ENCODE measurements at places on chromosomes 5 and 9.
A peak's percentile ranks its signal among the peaks of the same experiment; 100 is the strongest.

GRCh38 chr5:137566118-137566541 lies 67.0 kb upstream of the SPOCK1 start:
- no peak for DNase-seq

GRCh38 chr9:91820949-91821880 lies 128.8 kb downstream of the ROR2 start:
- DNase-seq = no peak

DNA sequence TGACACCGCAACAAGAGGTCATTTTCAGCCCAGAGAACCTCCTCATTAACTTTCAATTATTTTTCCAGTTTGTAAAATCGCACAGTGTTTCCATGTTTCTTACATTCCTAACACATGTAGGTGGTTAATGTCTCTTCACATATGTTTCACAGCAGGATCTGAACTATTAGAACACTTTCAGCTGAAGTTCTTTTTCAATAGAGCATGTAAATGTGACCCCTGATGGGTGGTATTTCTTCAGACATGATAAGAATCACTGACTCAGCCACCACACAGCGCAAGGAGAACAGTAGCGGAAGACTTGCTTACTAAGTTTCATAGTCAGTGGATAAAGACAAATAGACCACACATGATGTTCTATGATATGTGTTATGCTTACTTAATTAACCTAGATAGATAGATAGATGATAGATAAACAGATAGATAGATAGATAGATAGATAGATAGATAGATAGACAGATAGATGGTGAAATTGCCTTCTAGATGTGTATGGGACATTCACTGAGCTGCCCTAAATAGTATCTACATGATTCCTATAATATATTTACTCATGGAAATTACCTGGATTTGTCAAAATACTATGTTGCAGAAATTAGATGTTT lies 1992.1 kb upstream of the NUDT12 start:
- no peak for DNase-seq

DNA sequence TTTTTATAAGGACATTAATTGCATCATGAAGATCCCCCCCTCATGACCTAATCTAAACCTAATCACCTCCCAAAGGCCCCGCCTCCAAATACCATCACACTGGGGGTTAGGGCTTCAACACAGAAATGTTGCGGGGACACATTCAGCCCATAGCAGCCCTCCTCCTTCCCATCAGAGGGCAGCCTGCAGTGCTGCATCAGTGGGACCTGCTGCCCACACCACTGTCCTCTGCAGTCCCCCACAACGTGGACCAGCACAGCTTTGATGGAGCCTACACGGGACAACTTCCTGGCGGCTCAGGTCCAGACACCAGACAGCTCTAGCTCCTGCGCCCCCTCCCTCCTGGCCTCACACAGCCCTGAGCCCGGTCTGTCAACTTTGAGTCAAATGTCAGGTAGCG lies 70.3 kb downstream of the APTX start:
- no peak for DNase-seq

DNA sequence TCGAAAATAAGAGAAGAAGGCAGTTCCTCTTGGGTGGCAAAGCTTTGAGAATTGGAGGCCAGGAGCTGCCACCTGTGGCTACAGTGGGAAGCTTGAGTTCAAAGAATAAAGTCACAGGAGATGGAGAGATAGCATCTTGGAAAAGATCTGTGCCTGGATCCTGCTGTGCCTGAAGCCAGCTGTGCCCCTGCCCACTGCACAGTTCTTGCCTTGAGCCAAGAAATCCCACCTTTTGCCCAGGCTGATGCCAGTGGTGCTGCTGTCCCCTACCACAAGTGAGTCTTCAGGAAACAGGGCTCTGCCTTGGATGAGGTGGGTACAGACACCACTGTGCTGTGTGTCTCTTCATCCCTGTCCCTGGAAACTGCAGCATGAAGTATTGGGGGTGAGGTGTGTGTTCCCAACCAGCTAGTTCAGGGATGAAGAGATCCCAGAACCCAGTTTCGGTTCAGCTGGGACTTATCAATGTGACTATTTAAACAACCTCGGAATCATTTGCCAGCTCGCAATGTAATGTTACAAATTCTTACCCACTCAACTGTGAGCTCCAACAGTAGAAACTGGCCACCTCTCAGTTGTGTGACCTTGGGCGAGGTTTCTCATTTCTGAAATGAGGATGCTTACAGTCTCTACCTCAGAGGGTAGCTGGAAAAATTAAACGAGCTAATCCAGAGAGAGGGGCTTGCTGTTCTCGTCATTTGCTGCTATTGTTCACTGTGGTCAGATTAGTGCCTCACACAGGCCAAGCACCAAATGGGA lies 5.9 kb downstream of the IER5L start:
- DNase-seq = no peak

- no peak for DNase-seq
Observed at GRCh38 chr9:85541876-85542275, 199.9 kb downstream of the AGTPBP1 start.

- no peak for DNase-seq
Observed at GRCh38 chr9:116230051-116230632, 76.6 kb downstream of the PAPPA start.

DNA sequence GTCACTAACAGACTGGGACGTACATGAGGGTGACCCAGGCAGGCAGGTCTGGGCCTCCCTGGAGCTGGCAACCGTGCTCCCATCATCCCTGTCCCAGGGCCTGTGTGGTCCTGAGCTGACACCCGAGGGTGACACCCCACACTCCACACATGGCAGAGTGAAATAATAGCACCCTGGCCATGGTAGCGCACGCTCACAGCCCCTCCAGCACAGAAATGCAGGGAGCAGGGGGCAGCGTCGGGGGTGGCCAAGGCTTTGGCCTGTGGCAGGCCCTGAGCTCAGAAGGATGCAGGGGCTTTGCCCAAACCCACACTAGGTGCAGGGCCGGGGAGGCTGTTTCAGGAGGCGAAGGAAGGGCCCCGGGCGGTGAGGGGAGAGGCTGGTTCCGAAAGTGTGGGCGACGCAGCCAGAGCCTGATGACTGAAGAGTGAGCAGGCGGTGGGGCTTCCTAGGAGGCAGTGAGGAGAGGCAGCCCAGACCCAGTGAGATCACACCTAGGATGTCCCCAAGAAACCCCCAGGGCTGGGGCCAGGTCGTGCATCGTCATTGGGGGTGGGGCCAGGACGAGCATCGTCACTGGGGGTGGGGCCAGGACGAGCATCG lies 12.9 kb downstream of the OR2V2 start:
- no peak for DNase-seq

GRCh38 chr5:148014276-148014675 lies 49.5 kb upstream of the SPINK5 start:
- DNase-seq = no peak

DNA sequence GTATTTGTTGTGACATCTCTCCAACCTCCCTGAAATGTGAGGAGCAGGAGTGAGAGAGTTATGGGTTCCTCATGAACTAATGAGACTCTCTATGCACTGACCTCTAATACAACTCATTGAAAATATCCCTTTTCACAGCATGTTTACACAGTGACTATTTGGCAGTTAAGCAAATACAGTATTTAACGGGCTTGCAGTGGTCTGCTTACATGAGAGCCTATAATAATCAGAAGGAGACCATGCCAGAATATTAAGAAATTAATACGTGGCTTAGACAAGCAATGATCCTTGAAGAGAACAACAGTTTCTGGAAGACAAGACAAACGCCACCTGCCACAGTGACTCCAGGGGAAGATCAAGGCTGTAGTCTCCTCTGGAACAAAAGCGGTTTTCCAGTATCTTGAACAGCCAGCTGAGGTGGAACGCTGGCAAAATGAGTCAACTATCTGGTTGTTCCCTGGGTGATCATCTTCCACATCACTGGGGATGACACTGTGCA lies 424.5 kb downstream of the DMAC1 start:
- peak; percentile 82 for DNase-seq

GRCh38 chr9:123716339-123716945 lies 213.5 kb downstream of the DENND1A start:
- no peak for DNase-seq

DNA sequence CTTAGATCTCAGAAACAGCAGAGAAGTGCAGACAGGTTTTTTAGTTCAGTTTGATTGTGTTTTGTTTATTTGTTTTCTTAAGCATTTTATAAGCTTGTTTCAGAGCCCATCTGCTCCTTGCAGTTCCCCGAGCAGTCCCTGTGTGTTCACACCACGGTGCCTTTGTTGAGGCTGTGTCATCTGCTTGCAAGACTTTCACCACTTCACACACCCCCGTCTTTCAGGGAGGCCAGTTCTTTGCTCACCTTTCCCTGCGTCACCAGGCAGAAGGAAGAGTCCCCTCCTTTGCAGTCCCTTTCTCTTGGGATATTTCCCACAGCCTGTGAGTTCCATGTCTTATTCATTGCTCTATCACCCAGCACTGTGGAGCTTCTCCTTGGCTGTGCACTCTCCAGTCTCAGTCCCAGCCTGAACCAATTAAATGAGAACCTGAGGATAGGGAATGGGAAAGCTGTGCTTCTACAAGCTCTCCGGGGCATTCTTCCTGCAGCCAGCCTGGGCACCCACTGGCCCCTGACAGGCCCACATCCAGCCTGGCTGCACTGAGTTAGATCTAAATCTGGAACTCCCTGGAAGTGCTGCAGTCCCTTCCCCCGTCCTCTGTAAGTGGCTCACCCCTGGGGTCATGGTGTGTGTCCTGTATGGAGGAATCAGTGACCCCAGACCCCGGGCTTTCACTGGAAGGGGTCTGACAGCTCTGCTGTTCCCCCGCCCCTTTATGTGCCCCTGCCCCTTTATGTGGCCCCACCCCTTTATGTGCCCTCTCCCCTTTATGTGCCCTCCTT lies 5.5 kb downstream of the MVB12B start:
- DNase-seq = no peak

Measured in NCI-H1092 (cell line).